Right renal pelvis (tissue), 4 donors: ENCODE measurements at places on chromosomes 13 and 19.
A peak's percentile ranks its signal among the peaks of the same experiment; 100 is the strongest.

DNA sequence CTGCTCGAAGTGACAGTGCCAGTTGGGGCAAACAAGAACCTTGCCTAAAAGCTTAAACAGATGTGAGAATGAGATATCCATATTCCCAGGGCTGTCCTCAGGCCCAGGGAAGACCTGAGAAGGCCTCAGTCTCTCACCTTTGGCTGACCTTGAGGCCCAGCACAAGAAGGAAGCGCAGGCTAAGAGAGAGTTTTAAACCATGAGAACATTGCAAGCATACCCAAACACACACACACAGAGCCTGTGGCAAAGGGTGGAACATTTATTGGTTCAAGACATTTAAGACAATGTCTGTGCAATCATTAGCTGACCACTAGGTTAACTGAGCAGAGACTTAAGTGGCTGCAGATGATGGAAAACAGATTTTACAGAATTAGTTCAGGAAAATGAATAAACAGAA is 248.2 kb downstream of the NBEA start:
- DNase-seq = no peak

DNA sequence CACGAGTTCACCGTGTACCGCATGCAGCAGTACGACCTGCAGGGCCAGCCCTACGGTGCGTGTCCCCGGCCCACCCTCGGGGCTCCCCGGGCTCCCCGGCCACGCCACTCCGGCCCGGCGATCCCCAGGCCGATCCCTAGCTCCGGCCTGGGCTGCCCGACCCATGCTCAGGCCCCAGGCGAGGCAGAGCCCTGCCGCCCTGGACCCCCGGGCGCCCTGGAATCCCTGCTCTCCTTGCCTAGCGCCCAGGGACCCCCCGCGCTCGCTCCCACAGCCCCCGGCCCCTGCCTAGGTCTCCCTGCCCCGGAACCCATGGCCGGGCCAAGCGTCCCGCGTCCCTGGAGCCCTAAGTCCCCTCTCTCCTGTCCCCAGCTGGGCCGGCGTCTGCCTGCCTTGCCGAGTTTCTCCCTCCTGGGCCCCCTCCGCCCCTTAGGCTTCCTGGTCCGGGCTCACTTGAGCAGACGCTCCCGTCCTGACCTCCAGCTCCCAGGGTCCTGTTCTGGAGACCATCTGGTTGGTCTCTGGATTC is 494 bp downstream of the NCLN start:
- DNase-seq = no peak

GRCh38 chr19:34254698-34255432 is 511 bp downstream of the GARRE1 start:
- DNase-seq = no peak

DNA sequence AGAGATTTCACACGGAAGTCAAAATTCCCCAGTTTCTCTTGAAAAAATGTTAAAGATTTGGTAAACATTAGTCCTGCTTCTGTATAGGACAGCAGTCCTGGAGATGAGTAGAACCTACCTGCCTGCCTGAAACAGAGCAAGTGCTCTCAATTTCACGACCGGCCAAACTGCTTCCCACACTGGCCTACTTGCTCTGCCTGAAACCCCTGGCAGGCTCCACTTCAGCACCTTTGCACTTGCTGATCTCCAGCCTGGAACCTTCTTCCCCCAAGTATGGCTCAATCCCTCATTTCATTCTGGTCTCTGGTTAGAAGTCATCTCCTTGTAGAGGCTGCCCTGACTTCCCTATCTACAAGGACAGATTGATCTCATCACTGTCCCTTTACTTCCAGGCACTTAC is 271.4 kb downstream of the DLEU7 start:
- DNase-seq = no peak

DNA sequence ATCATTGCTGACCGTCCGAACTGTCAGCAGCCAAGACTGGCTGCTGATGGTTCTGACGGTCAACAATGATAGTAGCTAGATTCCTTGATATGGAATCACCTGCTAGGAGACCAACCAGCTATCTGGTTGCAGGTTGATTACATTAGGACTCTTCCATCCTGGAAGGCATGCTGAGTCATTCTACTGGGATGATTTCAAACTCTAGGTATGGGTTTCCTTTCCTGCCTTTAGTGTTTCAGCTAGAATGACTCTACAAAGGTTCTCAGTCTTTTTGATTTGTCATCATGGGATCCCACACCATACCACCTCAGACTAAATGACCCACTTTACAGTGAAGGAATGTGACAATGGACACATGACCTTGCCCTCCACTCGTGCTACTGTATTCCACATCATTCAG is 138.1 kb upstream of the KL start:
- DNase-seq = no peak

- DNase-seq = no peak
Measured at GRCh38 chr13:81726037-81726726, 1385.3 kb upstream of the SPRY2 start.

GRCh38 chr13:30025351-30025750 is 174.9 kb upstream of the UBL3 start:
- no peak for DNase-seq

GRCh38 chr13:101942038-101942437 is 459.8 kb downstream of the FGF14 start:
- peak; percentile 32 for DNase-seq

DNA sequence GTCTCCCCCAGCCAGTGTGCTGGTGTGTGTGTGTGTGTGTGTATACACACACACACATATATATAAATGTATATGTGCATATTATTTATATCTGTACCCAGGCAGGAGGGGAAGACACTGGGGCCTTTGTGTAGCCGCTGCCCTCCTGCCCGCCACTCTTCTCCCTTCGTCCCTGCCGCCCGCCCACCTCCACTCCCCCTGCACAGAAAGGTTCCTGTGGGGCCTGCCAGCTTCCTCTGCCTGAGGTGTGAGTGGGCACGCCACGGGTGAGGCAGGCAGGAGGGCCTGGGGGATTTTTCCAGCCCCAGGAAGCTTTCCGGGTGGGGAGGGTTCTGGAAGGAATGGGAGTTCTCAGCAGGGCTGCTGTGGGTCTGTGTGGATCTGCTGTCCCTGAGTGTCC is 6.9 kb downstream of the IRF2BP1 start:
- no peak for DNase-seq

DNA sequence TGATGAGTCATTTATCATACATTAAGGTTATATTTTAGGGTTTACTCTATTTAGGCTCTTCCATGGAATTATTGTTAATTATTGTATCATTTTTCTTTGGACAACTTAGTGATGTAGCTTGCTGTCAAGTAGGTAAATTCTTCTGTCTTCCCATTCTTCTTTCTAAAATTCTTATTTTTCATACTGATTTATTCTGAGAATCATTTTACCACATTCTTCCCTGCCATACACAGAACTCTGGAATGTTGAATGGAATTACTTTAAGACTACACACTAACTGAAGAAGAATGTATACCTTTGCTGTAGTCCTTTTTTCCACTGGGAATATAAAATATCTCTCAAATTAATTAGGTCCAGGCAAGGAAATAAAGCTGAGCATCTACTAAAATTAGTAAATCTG is 24.5 kb upstream of the SLC7A1 start:
- DNase-seq = no peak

GRCh38 chr13:101556676-101557123 is 104.2 kb downstream of the ITGBL1 start:
- no peak for DNase-seq

DNA sequence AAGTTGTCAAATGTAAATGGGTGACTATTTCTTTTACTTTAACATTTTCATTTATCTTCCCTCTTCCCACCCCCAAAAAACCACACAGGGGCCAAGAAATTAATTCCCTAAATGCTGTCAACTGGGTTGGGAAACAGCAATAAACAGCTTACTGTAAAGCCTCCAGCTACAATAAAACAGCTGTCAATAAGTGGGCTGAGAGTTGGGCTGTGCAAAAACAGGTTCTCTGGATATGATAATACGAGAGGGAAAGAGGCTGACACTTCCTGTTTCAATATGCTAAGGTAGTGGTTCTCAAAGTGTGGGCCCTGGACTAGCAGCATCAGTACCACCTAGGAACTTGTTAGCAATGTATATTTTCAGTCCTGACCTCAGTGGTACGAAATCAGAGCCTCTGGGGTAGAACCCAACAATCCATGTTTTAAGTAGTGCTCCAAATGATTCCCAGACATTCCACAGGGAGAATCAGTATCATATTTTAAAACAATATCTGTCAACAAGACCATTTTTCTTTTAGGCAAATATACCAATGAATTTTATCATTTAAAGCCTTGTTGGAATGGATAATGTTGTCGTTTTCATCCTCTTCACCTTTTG is 8.4 kb downstream of the PCDH9 start:
- no peak for DNase-seq

GRCh38 chr13:101654883-101655282 is 202.4 kb downstream of the ITGBL1 start:
- no peak for DNase-seq

DNA sequence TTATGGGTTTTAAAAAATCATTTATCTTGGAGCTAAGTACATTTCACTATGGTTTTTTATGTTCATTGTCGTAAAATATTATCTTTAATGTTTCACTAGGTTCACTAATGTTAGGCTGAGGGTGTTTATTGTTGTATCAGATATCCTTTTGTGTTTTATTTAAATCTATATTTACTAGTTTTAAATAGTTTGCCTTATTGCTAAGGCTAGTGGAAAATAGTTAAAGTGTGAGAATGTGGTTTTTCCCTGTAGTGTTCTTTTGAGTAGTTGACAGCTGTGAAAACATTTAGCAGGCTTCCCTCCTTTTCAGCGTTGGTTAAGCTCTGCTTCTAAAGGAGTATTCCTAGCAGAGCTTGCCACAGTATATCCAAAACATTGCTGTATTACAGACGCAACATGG is 139.0 kb downstream of the TM9SF2 start:
- DNase-seq = no peak

DNA sequence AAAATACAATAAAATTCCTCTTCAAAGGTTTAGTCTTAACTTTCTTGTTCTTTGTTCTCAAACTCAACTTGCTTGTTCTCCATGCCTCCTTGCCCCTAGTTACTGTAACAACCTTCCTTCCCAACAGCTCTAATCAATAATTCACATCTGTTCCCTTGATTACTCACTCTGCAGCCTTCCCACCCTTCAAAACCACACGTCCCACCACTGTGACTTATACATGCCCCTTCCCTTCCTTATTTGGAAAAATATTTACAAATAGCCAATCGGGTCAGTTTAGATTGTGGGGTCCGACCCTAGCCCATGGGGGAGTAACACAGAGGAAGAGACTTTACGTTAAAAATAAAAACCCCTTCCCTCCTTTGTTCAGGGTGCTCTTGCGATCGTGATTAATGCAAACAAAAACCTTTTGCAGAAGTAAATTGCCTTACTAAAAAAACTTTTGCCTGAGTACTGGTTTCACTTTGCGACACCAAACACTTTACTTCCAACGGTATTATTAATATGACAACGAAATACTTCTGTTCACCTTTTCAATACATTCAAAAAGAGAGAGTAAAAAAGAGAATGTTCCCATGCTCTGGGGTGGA is 512 bp upstream of the ZNF93 start:
- DNase-seq = peak; percentile 43

DNA sequence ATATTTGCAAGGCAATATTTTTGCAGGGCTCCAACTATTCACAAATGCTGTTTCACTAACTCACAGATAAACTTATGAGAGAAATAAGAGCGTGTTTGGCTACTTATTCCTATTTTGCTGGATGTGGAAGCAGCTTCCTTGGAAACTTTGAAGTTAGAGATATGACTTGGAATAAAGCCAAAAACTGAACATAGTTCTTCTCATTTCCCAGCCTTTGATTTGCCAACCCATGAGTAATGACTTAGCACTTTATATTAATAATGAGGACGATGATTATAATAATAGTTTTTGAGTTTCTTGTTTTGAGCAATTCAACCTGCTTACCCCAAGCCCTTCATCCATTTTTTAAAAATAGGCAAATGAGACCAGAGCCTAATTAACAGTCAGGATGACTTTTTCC is 47.7 kb downstream of the SLC10A2 start:
- no peak for DNase-seq

DNA sequence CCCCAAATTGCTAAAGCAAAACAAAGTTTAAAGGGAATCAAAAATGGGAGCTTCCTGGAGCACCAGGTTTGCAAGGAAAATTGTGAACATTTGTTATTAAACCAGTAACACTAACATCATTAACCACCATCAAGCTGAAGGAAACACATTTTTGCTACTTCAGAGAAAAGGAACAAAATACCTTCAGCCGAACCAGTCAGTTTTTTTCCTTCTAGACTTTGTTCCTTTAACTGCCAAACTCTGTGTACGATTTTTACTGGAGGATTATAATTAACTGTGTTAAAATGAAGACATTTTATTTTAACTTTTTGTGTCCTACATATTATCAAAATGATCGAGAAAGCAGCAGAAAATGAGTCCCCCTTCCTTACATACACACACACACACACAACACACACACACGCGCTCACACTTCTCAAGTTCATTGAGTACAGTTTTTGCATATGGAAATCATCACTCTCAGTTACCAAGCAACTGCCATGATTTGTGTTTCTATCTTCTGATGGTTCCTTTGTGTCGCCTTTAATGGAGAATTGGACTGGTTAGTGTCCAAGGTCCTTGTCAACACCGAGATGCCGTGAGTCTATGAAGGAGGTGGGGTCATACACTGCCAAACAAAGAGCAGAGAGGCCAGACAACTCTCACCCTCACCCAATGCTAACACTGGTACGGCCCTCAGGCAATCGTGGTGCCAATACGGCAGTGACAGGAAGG is 9.8 kb upstream of the SERP2 start:
- no peak for DNase-seq

GRCh38 chr19:39829702-39830275 is 4.2 kb downstream of the DYRK1B start:
- no peak for DNase-seq

- no peak for DNase-seq
Measured at GRCh38 chr13:98565726-98566565, 11.0 kb downstream of the STK24 start.

DNA sequence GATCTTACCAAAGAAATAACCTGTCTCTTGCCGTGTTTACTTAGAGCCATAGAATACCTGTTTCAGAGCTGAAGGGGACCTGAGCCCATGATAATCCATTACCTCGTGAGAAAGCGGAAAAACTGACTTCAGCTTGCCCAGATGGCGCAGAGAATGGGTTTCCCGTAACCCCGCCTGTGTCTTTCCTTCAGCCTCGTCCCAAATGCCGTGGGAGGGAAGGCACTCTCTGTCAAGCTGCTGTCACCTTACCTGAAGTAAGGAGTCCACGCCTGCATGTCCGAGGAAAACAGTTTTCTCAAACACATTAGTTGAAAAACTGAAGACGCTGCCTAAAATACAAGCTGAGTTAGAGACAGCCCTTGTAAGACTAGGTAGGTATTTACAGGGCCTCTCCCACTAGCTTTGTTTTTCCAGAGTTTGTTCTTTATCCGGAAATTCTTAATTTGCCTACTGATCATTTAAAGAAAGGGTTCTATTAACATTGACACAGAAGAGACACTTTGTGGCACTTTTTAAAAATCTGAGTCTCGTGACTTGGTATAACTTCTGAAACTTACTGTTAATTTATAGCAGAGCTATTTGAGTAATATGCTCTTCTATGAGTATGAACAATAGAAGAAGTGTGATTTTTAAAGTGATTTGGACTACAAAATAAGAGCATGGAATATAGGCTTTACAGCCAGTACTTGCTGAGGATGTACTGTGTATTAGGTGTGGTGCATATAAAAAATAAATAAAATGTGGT is 1.3 kb upstream of the INTS6 start:
- no peak for DNase-seq

- DNase-seq = no peak
Measured at GRCh38 chr13:51221674-51222036, 543 bp upstream of the FAM124A start.

- no peak for DNase-seq
Measured at GRCh38 chr13:51957377-51958216, 53.7 kb downstream of the ATP7B start.
